ENCODE measurements at places on chromosomes 5 and 9.

DNA sequence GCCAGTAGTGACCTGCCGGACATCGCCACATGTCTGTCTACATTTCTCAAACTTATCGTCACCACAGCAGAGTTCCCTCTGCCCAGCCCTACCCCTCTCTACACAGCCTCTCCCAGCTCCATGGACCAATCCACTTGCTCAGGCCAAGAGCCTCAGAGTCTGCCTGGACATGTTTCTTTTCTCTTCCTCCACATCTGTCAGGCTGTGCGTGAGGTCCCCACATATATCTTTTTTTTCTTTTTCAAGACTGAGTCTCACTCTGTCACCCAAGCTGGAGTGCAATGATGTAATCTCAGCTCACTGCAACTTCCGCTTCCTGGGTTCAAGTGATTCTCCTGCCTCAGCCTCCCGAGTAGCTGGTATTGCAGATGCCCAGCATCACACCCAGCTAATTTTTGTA is 62.7 kb upstream of the GGTA1 start:
- DNase-seq: peak; percentile 45

DNA sequence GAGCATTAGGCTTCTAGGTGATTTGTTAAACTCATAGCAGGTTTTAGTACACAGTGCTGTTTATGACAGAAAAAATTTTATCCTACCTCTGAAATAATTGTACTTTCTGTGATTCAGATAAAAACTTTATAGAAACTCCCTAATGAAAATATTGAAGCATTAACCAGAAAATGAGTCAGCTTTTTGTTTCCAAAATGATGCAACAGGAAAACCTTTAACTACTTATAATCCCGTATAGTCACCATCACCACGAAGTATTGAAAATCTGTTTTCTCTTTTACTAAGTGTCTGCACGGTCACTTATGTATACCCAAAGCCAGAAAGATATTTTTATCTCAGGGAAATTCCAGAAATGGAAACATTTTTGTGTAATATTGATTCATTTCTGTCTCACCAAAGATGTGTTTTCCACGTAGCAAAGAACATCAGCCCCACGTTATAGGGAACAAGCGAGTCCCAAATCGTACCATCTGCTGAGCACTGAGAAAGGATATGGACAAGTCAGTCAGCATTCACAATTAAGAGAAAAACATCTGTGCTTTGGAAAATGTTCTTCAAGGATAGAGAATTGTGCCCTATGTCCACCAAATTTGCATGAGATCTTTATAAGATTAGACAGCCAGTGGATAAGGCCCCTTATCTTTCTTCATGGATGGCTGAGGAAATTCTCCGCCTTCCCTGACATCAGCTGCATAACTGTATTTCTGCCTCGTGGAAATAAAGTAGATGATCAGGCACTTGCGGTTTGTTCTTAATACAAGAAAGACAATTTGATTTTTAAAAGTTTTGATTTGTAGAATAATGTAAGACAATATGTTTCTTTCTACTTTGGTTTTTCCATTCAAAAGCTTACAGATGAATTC is 41.9 kb downstream of the TNFAIP8 start:
- no peak for DNase-seq

GRCh38 chr9:105087910-105088898 is 156.2 kb upstream of the SLC44A1 start:
- no peak for DNase-seq

DNA sequence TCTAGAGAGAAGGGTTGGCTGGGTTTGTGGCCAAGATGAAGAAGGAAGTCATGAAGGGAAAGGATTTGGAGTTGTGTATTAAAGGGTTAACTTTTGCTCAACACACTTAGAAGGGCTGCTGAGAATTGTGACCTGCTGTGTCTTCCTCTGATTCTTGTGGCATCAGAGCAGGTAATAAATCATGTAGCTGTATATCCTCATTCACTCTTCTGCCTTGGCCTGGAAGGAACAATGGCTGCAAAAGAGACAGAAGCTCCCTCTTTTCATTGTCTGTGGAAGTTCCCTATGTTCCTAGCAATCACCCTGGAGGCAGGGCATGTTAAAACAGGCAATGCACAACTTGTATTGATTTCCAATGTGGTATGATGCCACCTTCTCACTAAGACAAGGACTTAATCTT is 159.1 kb downstream of the LRRC70 start:
- DNase-seq: no peak

DNA sequence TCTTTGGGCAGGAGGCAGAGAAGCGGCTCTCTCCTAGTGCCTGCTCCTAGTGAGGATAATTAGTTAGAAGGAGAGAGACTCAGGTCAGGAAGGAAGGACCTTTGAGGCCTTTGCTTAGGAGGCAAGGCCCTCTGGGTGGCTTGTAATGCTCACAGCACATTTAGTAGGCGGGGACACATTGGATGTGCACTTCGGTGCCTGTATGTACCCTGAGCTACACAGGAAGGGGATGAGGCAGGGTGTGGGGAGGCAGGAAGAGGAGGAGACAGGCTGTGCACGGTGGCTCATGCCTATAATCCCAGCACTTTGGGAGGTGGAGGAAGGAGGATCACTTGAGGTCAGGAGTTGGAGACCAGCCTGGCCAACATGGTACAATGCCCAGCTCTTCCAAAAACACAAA is 7.2 kb upstream of the LCN2 start:
- no peak for DNase-seq

- DNase-seq: peak; percentile 79
Observed at GRCh38 chr5:76622973-76623596, at the start of gene F2RL2. F2RL2 (minus strand) TSS chr5:76623403; CDS start chr5:76623230, 173 bp downstream.

DNA sequence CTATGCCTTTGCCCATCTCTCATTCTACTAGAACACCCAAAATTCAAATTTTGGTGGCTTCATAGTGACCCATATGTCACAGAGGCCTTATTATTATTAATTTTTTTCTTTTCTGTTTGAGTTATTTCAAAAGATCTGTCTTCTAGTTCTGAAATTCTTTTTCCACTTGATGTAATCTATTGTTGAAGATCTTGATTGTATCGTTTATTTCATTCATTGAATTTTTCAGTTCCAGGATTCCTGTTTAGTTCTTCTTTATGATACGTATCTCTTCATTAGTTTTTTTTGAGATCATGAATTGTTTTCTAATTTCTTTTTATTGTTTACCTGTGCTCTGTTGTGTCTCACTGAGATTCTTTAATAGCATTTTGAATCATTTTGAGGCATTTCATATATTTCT is 24.6 kb upstream of the APBA1 start:
- no peak for DNase-seq

DNA sequence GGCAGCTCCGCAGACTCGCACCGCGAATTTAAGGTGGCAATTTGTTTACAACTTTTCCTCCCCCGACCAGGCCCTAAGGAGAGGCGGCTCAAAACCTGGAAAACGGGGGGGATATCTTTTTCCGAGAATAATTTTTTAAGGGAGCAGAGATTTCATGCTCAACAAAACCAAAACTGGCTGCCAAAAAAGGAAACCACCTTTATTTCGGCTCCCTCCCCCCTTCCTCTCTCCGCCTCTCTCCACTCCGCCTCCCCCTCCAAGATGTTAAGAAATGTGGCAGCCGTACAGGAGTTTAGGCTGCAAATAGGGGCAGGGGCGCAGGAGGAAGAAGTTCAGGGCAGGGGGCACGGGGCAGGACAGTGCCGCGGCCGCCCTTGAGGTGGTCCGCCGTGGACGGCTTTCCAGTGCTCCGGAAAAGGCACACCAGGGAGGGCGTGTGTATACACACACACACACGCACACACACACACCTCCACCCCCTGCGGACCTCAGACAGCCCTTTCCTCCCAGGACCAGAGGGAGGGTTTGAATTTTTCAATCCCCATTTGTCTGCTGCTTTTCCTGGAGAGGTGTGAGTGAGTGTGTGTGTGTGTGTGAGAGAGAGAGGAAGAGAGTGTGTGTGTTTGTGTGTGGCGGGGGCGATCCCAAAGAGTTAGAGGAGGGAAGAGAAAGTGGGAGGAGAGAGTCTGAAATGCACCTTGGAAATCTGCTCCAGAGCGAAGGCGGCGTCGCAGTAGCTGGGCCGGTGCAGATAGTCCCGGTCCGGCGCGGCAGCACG is 9.1 kb downstream of the PTCH1 start:
- DNase-seq: peak; percentile 89

GRCh38 chr9:22256381-22256780 is 190.2 kb upstream of the DMRTA1 start:
- DNase-seq: no peak

DNA sequence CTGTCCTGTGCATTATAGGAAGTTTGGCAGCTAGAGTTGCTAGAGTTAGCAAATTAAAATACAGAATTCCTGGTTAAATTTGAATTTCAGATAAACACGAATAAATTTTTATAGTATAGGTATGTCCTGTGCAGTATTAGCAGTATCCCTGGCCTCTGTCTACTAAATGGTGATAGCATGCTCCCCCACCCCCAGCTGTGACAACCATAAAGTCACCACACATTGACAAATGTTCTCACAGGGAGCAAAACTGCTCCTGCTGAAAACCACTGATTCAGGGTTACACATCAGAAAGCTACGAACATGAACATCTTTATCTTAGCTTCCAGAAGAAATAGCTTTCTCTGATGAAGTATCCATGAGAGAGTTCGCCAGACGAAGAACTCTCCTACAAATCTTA is 91.8 kb upstream of the CCDC112 start:
- DNase-seq: no peak

DNA sequence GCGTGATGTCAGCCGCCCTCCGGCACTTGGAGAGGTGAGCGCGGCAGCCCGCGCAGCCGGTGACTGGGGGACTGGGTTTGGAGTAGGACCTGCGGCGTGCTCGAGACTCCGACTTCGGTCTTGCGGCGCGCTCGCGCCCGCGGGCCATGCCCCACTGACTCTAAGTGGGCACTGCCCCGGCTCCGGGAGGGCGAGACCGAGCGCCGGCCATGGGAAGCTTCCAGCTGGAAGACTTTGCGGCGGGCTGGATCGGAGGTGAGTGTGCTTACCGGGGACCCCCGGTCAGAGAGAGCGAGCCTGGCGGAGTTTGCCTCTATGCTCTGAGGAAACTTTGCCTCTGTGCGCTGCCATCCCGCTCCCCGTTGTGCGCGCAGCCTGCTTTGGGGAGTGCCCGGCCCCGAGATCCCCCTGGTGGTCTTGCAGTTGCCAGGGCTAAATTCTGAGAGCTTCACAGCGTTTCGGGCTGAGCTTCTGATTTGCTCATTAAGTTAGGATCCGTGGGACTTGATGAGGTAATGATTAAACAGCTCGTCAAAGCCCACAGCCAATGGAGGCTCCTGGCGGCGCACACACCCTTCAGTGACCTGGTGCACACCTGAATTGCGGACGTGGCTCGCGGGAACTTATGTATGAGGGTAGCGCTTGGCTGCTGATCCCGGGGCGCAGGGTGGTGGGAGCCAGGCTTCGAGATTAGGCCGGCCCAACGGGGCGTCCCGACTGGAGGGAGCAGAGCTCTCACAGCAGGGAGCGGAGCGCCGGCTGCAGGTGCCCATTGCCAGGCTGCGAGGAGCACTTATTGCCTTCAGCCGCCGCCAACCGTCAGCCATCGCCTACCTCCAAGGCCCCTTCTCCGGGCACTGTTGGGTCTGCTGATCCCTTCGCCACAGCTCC is at the start of gene SLC25A48:
SLC25A48 (plus strand) TSS at position 25 of the 891 bp plus-strand sequence; CDS start at position 210, 185 bp downstream.
- DNase-seq: peak; percentile 52

- DNase-seq: no peak
Observed at GRCh38 chr9:38652486-38652885, 32.1 kb upstream of the ANKRD18A start.

DNA sequence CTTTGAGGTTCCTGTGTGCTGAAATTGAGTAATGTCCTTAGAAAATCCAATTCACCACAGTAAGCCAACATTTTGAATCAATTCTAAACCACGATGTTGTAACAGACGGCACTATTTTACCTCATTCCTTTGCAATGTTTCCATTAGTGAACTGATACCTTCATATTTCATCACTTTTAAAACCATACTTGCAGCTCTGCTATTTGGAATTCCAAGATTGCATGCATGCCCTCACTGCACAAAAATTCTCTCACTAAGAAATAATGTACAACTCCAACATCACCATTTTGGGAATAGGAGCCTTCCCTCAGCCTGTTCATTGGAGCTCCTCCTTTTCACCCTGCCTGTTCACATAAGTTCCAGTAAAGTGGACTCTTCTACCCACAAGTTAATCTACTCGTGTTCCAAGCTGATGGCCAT is 74.8 kb upstream of the TGFBR1 start:
- peak; percentile 83 for DNase-seq

DNA sequence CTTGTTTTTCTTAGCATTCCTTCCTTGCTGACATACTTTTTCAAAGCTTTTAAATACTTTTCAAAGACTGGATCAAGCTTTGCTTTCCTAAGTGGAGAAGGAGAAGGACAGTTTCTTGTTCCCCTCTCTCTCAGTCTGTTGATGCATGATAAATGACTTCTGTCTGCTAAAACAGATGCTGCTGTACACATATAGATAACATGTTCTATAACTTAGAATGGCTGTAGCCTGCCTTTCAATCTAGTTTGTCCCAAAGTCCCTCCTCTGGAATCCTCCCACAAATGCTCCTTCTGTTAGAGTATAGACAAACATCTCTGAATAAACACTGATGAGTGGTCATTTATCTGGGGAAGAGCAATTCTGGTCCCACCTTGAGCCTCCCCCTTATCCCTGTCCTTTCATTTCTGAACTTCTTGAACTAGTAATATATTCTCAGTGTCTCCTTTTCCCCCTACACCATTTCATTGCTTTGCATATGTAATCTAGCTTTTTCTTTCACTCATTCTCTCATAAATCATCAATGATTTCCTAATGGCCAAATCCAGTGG is 5.4 kb upstream of the HEMGN start:
- DNase-seq: no peak

GRCh38 chr5:10046676-10047075 is 203.0 kb downstream of the ATPSCKMT start:
- DNase-seq: no peak

GRCh38 chr5:74326571-74327338 is 313.8 kb downstream of the ENC1 start:
- peak; percentile 96 for DNase-seq

DNA sequence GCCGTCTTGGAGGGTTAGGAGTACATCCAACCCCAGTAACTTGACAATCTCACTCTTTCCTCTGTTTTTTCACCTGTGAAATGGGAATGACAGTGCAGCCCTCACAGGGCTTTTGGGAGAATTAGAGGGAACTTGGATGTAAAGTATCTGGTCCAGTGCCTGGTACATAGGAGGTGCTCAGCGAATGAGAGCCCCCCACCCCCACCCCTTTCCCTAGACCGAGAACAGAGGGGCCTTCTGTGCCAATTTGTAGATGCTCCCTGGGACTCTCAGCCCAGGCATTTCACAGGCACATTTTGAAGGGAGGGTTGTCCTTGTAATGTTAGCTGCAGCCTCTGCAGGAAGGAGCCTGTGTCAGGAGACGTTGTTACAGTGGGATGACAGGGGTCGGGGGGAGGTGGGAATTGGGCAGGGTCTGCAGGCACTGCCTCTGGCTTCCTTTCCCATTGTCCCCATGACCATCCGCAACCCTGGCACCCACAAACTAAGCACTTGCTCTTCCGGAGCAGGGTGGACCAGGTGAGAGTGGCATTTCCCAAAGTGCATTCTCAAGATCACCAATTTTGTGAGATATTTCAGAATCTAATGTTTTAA is 47.0 kb downstream of the AMBP start:
- DNase-seq: no peak

DNA sequence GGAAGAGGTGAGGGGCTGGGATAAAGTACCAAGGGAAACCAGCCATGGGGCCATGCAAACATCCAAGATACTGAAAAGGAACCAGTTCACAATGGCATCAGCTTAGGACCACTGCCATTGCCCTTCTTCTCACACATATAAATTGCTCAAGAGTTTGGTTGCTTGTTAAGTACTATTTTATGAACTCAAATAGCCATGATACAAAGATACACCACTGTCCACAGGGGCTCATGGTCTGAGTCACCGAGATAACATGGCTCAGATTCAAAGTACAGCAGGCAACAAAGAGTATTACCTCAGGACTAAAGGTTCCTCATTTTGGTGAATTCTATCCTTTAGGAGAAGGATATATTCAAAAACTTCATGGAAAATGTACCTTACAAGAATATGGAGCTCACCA is 55.6 kb downstream of the FANCC start:
- DNase-seq: no peak

All from umbilical cord (tissue), 2 donors.